ENCODE measurements at places on chromosomes 2 and 18. TPM values are rescaled to one million over a fixed set of nuclear protein-coding genes. Genes with fewer than 3 reads are reported as not detected.

LRPPRC gene
- 162 TPM for total RNA-seq

- H3K27me3 ChIP-seq: peaks cover 3% of the 10 kb centered on the region
- DNase-seq: no peak
- no peaks in the 10 kb centered on the region for H3K36me3 ChIP-seq
These were observed 522.9 kb upstream of the TNP1 start for GRCh38 chr2:217382794-217383193.

DNA sequence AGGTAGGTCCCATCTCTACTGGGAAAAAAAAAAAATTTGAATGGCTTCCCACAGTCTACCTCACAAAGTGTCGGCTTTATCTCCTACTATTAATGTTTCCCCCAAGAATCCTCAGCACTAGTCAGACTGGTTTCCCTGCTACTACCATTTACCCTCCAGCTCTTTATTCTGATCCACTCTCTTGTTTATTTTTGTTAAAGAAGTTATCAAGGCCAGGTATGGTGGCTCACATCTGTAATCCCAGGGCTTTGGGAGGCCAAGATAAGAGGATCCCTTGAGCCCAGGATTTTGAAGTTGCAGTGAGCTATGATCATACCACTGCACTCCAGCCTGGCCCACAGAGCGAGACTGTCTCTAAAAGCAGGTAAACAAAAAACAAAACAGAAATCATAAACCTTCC lies 1275.3 kb downstream of the LRP1B start:
- DNase-seq: no peak
- H3K27ac ChIP-seq: no peak overlapping the region
- no peaks in the 10 kb centered on the region for H3K36me3 ChIP-seq
- no peaks in the 10 kb centered on the region for H3K4me1 ChIP-seq
- no peak overlapping the region for H3K4me3 ChIP-seq
- no peaks in the 10 kb centered on the region for H3K27me3 ChIP-seq

DNA sequence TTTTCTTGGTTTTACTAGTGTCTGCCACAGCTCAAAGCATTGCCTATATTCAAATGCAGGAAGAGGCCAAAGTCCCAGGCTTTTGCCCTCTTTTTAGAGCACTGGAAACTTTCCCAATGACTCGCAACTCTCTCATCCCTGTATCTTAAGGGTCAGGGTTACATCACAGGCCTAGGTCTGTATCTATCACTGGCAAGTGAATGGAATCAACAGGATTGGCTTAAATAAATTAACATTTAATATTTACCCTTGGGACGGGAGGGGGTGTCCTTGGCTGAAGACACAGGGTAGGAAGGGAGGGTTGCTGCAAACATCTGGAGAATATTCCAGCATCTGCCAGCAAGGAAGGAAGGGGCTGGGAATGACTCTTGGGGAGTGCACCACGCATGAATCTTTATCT lies 242.6 kb downstream of the SLC4A3 start:
- no peaks in the 10 kb centered on the region for H3K27me3 ChIP-seq
- H3K36me3 ChIP-seq: no peaks in the 10 kb centered on the region
- no peak for DNase-seq
- no peak overlapping the region for H3K4me3 ChIP-seq

- H3K36me3 ChIP-seq: peaks cover 25% of the 10 kb centered on the region
- peak; percentile 54 for DNase-seq
- peaks cover 29% of the 10 kb centered on the region for H3K27me3 ChIP-seq
- peaks cover 83% of the 10 kb centered on the region for H3K4me1 ChIP-seq
- H3K4me3 ChIP-seq: no peak overlapping the region
These were observed 205 bp downstream of the TET3 start for GRCh38 chr2:73984922-73985307.

LOXHD1 gene
- not detected for total RNA-seq

- peaks cover 48% of the 10 kb centered on the region for H3K36me3 ChIP-seq
- DNase-seq: no peak
- no peaks in the 10 kb centered on the region for H3K27me3 ChIP-seq
- H3K4me1 ChIP-seq: peaks cover 35% of the 10 kb centered on the region
- H3K4me3 ChIP-seq: no peak overlapping the region
- no peak overlapping the region for H3K27ac ChIP-seq
These were observed 76.3 kb upstream of the WIPF1 start for GRCh38 chr2:174673876-174674275.

GRCh38 chr2:61671561-61672315 lies 133.6 kb upstream of the XPO1 start:
- DNase-seq: no peak
- H3K4me3 ChIP-seq: peak overlapping the region; percentile 50
- H3K27ac ChIP-seq: peak overlapping the region; percentile 85

DNA sequence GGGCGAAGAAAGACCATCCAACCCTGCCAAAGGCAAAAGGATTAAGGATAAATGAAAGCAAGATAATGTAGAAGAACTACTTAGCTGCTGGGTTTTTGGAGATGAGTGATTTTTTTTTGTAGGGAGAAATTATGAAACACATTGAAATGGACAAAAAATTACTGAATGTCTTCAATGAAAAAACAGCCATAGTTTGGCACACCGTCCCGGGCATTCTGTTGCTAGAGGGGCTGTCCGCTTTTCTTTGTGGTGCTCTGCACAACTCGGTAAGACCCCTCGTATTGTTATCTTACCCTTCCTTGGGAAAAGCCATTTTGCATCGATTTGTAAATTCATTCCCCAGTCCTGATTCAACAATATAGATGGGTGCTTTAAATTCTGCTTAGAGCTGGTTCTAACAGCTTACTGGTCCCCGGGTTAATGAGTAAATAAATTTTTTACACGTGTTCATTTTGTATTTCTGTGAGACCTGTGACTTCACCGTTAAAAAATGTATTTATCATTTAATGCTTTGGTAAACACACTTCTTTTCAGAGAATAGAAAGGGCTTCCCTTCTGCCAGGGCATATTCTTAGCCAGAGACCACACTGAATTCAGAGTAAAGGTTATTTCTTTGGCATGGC lies 912 bp upstream of the LAPTM4A start:
- no peak overlapping the region for H3K4me3 ChIP-seq
- no peak overlapping the region for H3K27ac ChIP-seq
- H3K27me3 ChIP-seq: peaks cover 21% of the 10 kb centered on the region

Data from activated T-helper 1 cell treated with anti-CD3 and anti-CD28 coated beads, Interleukin-12 subunit alpha, Interleukin-12 subunit beta, Interleukin-2, Interleukin-4 antibody, amounts not matched to agents 30 ng/mL and 10 ng/mL and 1 ng/mL, durations not matched to agents 14 hours and 24 hours and 36 hours (primary cell).